ENCODE measurements at places on chromosomes 7 and 10.

DNA sequence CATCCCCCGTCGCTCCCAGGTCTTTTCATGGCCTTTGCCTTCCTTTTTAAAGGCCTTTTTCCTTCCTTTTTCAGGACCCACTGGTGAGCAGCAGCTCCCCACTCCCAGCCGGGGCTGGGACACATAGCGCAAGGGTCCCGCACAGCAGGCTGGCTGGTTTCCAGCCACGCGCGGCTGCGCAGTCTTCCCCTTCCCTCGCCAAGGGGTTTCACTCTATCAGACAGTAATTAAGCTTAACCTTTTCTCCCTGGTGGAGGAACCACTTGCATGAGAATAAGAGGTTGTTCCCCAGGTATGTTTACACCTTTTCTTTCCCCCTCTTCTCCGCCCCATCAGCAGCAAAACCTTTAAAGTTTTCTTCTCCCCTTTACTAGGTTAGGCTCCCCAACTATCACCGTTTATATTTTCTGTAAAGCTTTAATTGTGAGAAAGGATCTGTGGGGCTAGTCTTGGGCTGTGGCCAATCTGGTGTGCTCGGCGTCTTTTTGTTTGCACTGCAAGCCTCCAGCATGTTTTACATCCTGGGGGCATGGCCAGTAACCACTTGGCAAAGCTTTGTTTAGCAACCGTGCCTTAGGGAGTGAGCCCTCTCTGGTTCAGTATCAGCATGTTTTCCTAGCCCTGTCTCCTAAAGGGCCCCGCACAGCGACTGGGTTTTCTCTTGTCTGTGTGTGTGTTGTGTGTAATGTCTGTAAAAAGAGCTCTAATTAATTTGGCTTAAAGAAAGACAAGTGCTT lies 219.6 kb downstream of the PHF14 start:
- DNase-seq, result no peak

DNA sequence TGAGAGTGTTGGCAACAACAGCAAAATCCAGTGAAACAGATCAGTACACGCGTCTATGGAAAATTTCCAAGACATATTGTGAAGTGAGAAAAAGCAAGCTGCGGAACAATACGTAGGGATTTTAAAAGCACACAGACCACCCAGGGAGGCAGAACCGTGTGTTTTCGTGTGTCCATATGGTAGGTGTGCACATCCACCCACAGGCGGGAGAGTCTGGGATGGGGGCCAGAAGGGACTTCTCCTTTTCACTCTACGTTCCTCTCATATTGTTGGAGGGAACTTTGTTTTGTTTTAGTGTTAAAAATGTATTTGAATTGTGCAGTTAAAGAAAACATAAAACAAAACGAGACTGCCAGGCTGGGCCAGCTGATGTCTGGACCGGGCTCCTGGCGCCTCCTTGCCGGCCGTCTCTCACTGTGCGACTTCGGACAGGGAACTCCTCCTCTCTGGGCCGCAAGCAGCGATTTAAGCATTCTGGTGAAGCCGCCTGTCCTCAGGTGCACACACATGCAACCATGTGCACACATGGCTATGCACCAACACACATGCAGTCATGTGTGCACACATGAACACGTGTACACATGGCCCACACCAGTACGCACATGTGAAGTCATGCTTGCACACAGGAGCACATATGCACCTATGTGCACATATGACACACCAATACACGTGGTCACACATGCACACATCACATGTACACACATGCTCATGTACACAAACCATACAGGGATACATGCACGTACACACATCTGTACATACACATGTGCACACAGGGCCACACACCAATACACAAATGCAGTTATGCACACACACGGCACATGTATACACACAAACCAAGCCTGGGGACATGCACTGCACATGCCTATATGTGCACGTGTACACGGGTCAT lies 141.1 kb downstream of the ELFN1 start:
- no peak for DNase-seq

- DNase-seq, result no peak
These were observed 2.9 kb upstream of the ADCYAP1R1 start for GRCh38 chr7:31049005-31049765.

DNA sequence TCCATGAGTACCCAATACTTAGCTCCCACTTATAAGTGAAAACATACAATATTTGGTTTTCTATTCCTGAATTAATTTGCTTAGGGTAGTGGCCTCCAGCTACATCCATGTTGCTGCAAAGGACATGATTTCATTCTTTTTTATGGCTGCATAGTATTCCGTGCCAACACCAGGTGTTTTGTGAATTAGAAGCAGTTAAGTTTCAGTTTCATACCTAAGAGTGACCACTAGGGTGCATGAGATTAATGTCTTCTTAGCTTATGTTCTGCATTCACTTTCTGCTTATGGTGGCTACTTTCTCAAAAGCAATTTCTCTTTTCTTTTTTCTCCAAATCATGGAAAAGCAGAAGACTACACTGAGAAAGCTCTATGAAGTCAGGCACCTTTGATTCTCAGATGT lies 65.1 kb upstream of the VSTM2A start:
- DNase-seq, result no peak

GRCh38 chr10:62597226-62597625 lies 207.3 kb upstream of the ADO start:
- no peak for DNase-seq

Measured in activated CD8-positive, alpha-beta memory T cell treated with anti-CD3 and anti-CD28 coated beads, Interleukin-2, amount 50 U/mL, for 4 hours (primary cell).